ENCODE measurements at places on chromosomes 4 and X.

- no peak for DNase-seq
Observed at GRCh38 chr4:155941085-155941790, 12.4 kb downstream of the CTSO start.

DNA sequence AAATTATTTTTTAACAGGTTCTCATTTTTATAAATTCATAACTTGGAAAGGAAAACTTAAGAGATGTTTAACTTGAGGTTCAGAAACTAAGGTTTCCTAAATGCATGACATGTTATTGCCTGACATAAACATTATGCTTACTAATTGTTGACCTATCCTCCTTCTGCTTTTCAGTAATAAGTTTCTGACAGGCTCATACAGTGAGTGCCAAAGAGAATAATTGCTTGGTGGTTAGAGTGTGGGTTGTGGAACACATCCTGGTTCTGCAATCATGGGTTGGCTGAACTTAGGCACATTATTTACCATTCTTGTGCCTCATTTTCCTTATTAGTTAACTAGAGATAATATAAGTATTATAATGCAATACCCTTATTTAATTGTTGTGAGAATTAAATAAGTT lies 56.5 kb downstream of the BMPR1B start:
- DNase-seq, result no peak

- DNase-seq, result no peak
Observed at GRCh38 chrX:47316276-47317025, 53.9 kb upstream of the ZNF157 start.

GRCh38 chrX:22234380-22234779 lies 38.3 kb upstream of the CBLL2 start:
- DNase-seq, result no peak

GRCh38 chr4:180598281-180598680 lies 1644.9 kb upstream of the TENM3 start:
- no peak for DNase-seq

DNA sequence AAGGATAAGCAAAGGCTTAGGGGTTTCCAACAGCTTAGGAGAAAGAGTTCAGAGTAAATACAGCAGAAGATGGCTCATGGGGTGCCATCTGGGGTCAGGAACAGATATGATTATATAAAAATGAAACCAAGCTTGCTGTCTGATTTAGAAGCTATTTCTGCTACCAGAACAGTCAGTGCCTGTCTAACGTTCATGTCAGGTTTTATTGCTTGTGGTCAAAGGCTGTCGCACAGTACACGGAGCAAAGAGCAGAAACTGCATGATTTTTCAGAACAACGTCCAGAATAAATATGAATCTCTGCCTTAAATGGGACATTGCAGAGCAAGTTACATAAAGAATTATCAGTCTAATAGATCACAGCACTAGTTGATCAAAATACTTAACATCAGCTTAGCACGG lies 17.4 kb downstream of the CETN2 start:
- no peak for DNase-seq

- no peak for DNase-seq
Observed at GRCh38 chr4:28278676-28279075, 1418.0 kb downstream of the STIM2 start.

DNA sequence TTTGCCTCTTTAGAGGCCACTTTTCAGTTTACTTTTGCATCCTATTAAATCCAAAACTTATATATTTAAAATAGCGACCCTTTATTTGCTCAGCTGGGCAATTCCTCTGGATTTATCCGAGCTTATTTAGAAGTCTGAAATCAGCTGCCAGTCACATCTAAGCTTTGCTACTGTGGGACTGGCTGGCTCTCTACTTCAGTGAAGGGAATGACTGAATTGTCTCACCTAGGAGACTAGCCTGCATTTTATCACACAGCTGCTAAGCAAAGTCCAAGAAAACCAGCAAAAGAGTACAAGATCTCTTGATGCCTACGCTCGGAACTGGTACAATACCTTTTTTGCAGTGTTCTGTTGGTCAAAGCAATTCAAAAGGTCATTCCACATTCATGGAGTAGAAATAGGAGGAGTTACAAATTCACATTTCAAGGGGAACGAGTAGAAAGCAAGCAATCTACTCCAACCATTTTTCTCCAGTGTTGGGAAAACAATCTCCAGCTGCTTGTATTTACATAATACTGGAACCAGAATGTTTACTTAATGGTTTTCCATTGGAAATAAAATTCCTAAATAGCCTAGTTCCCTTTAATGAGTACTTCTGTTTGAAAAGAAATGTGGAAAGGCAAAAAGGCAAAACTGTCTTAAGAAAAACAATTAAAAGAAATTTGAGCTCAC lies 160.2 kb downstream of the MAGEB5 start:
- DNase-seq, result no peak

- DNase-seq, result no peak
Observed at GRCh38 chrX:39487166-39487968, 610.4 kb downstream of the BCOR start.

GRCh38 chr4:155914782-155915181 lies 11.3 kb downstream of the TDO2 start:
- DNase-seq, result no peak

- no peak for DNase-seq
Observed at GRCh38 chrX:118976599-118977340, 2.4 kb downstream of the LONRF3 start.
